ENCODE measurements at places on chromosomes 6 and 20. TPM values are rescaled to one million over a fixed set of nuclear protein-coding genes. Genes with fewer than 3 reads are reported as not detected.
A peak's percentile ranks its signal among the peaks of the same experiment; 100 is the strongest.

GRCh38 chr20:47656318-47656717, 129.0 kb downstream of the SULF2 start:
- no peak overlapping the region for H3K27ac ChIP-seq
- peaks cover 56% of the 10 kb centered on the region for H3K36me3 ChIP-seq
- peaks cover 4% of the 10 kb centered on the region for H3K4me1 ChIP-seq
- no peaks in the 10 kb centered on the region for H3K27me3 ChIP-seq
- H3K4me3 ChIP-seq = no peak overlapping the region
- no peak for DNase-seq

GRCh38 chr6:160375561-160375949, 27.4 kb downstream of the SLC22A3 start:
- H3K4me3 ChIP-seq = no peak overlapping the region
- no peak for DNase-seq
- no peaks in the 10 kb centered on the region for H3K4me1 ChIP-seq

- H3K27ac ChIP-seq = peak overlapping the region; percentile 97
- H3K4me3 ChIP-seq = no peak overlapping the region
- peak; percentile 71 for DNase-seq
- H3K27me3 ChIP-seq = no peaks in the 10 kb centered on the region
Observed at GRCh38 chr20:31569163-31570020, 35.7 kb upstream of the ID1 start.

GRCh38 chr6:135451617-135452190, 45.8 kb downstream of the AHI1 start:
- no peak for DNase-seq
- H3K4me3 ChIP-seq = no peak overlapping the region
- H3K4me1 ChIP-seq = no peaks in the 10 kb centered on the region
- peaks cover 7% of the 10 kb centered on the region for H3K36me3 ChIP-seq
- no peak overlapping the region for H3K27ac ChIP-seq

DNA sequence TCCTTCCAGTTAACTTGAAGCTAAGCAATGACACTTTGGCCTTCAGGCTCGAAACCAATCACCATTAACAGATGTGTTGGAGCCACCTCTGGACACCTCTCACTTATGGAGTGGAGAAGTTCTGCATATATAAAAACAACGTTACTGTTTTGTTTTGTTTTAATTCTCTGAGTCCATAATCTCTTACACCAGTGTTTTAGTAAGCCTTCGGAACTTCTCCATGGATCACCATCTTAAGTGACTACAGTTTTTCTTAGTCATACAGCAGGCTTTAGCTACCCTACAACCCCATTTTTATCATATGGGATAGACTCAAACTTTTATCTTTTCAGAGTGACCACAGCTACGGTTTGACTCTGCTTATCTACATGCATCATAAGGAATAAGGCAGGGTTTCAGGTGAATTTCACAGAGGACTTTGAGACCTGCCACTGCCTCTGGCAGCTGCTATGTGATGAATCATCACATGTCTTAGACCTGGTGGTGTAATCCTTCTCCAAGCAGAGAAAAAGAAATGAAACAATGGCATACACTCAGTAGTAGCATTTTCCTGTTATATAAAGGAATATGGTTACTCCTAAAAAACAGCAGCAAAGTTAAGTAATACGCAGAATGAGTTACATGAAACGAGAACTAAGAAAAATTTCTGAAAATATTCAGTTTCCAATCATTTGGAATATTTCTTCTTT, 5.5 kb upstream of the HDDC2 start:
- H3K4me3 ChIP-seq = no peak overlapping the region
- no peak overlapping the region for H3K27ac ChIP-seq
- H3K27me3 ChIP-seq = no peaks in the 10 kb centered on the region
- DNase-seq = no peak
- no peaks in the 10 kb centered on the region for H3K4me1 ChIP-seq
- no peaks in the 10 kb centered on the region for H3K36me3 ChIP-seq

GRCh38 chr6:91653895-91654294, 1067.0 kb upstream of the MAP3K7 start:
- no peaks in the 10 kb centered on the region for H3K27me3 ChIP-seq
- H3K4me1 ChIP-seq = no peaks in the 10 kb centered on the region

- peak; percentile 12 for DNase-seq
- H3K4me3 ChIP-seq = no peak overlapping the region
- H3K36me3 ChIP-seq = no peaks in the 10 kb centered on the region
Observed at GRCh38 chr6:1424306-1424927, 35.0 kb downstream of the FOXF2 start.

Gene NR2E1
- not detected for total RNA-seq

Gene LKAAEAR1
- total RNA-seq = 0.84 TPM

Gene SPTLC3
- total RNA-seq = 13.5 TPM

Gene GSTA2
- total RNA-seq = not detected

Gene BPIFB4
- not detected for total RNA-seq

Gene JPH2
- total RNA-seq = 6.3 TPM

Gene DACT2
- total RNA-seq = not detected

Gene BCAS4
- total RNA-seq = 0.84 TPM

All from tibial nerve (tissue), 4 donors.